ENCODE measurements at places on chromosomes 1 and 21. TPM values are rescaled to one million over a fixed set of nuclear protein-coding genes. Genes with fewer than 3 reads are reported as not detected.

Gene C1QA
- 0.91 TPM for total RNA-seq

Gene OR2M3
- total RNA-seq, result not detected

GRCh38 chr1:43994071-43994470, 2.7 kb downstream of the CCDC24 start:
- no peaks in the 10 kb centered on the region for H3K36me3 ChIP-seq
- H3K4me3 ChIP-seq, result no peak overlapping the region
- peaks cover 39% of the 10 kb centered on the region for H3K4me1 ChIP-seq
- H3K27me3 ChIP-seq, result no peaks in the 10 kb centered on the region
- H3K27ac ChIP-seq, result no peak overlapping the region
- no peak for DNase-seq

Gene PLCH2
- total RNA-seq, result 2.0 TPM

Gene CD48
- 0.20 TPM for total RNA-seq

- H3K4me1 ChIP-seq, result no peaks in the 10 kb centered on the region
- H3K36me3 ChIP-seq, result no peaks in the 10 kb centered on the region
- H3K27ac ChIP-seq, result no peak overlapping the region
- no peak for DNase-seq
- H3K4me3 ChIP-seq, result no peak overlapping the region
- H3K27me3 ChIP-seq, result no peaks in the 10 kb centered on the region
These were observed 1015.4 kb downstream of the AMY1C start for GRCh38 chr1:104765085-104765484.

- no peaks in the 10 kb centered on the region for H3K27me3 ChIP-seq
- no peak overlapping the region for H3K4me3 ChIP-seq
- DNase-seq, result peak; percentile 38
- H3K27ac ChIP-seq, result no peak overlapping the region
- H3K4me1 ChIP-seq, result peaks cover 20% of the 10 kb centered on the region
- no peaks in the 10 kb centered on the region for H3K36me3 ChIP-seq
These were observed 163.4 kb upstream of the USP24 start for GRCh38 chr1:55378582-55378981.

GRCh38 chr1:69494221-69494620, 73.5 kb upstream of the LRRC7 start:
- H3K27ac ChIP-seq, result no peak overlapping the region
- H3K4me3 ChIP-seq, result no peak overlapping the region
- no peak for DNase-seq
- peaks cover 5% of the 10 kb centered on the region for H3K27me3 ChIP-seq

DNA sequence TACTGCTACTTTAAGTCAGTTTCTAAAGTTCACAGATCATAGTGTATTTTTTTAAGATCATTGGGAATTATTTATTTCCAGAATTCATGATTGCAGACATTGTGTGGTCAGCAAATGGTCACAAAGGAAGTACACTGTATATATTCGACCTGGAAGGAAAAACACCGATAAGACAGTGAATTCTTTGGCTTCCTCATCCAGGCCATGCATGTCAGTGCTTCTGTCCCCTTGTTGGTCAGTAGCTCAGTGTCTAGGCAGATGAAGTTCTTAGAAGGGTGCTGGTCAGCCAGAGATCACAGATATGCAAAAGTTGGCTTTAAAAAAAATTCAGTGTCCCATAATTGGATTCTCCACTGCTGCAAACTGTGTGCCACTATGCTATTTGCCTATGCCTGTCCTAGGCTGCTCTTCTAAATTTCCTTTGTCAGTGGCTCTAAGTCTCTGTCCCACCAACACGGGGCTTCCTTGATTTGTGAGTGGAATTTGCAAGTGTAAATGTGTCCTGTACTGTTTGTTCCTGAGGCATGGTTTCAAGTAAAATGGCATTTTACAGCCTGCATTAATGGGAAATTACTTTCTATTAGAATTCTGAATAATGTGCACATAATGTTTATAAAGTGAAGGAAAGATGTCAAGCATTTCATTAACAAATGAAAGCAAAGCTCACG, 12.0 kb upstream of the VAMP4 start:
- H3K27ac ChIP-seq, result no peak overlapping the region
- H3K4me3 ChIP-seq, result no peak overlapping the region
- no peaks in the 10 kb centered on the region for H3K4me1 ChIP-seq
- no peaks in the 10 kb centered on the region for H3K36me3 ChIP-seq
- DNase-seq, result no peak

Gene ACTL8
- total RNA-seq, result 0.69 TPM

Gene ACTN2
- total RNA-seq, result 0.20 TPM

DNA sequence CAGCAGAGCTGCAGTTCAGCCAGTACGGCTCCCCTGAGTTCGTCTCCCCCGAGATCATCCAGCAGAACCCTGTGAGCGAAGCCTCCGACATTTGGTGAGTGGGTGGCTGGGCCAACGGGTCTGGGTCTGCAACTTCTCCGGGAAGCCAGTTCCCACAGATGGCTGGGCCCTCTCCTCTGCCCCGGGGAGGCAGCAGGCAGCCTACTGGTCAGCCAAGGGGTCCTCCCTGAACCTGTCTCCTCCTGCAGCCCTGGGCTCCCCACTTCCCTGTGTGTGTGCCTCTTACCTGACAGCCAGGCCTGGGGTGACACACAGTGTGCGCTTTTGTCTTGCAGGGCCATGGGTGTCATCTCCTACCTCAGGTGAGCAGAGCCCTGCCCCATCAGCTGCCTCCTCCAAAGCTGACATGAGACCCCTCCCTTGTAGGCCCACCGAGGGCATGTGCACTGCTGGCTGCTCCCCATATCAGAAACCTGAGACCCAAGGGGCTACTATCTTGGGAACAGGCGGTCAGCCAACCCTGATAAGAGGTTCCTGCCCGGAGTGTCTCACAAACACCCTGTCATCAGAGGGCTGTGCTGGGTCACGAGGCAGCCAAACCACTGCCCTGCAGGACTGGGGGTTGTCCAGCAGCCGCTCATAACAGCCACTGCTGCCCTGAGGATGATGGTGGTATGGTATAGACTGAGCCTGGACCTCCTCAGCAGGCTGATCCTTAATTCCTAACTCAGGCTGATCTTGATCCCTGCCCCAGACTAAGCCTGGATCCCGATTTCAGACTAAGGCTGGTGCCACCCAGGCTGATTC, 37.6 kb downstream of the TRIM11 start:
- H3K4me3 ChIP-seq, result no peak overlapping the region
- H3K27ac ChIP-seq, result no peak overlapping the region
- peaks cover 33% of the 10 kb centered on the region for H3K4me1 ChIP-seq
- H3K27me3 ChIP-seq, result no peaks in the 10 kb centered on the region
- no peaks in the 10 kb centered on the region for H3K36me3 ChIP-seq

GRCh38 chr1:83561346-83561745, 437.6 kb downstream of the TTLL7 start:
- H3K27me3 ChIP-seq, result no peaks in the 10 kb centered on the region
- H3K36me3 ChIP-seq, result no peaks in the 10 kb centered on the region
- H3K4me1 ChIP-seq, result no peaks in the 10 kb centered on the region
- H3K27ac ChIP-seq, result no peak overlapping the region

Gene ZNHIT6
- 18.4 TPM for total RNA-seq

Gene BARHL2
- total RNA-seq, result not detected

Gene PCSK9
- total RNA-seq, result 39.6 TPM

Gene TSPEAR
- not detected for total RNA-seq

GRCh38 chr1:66288048-66288447, 245.9 kb upstream of the SGIP1 start:
- no peaks in the 10 kb centered on the region for H3K27me3 ChIP-seq
- H3K4me1 ChIP-seq, result peaks cover 33% of the 10 kb centered on the region
- H3K27ac ChIP-seq, result no peak overlapping the region
- DNase-seq, result no peak

Gene SEC22B
- 14.2 TPM for total RNA-seq

Gene KCNA3
- 0.07 TPM for total RNA-seq

DNA sequence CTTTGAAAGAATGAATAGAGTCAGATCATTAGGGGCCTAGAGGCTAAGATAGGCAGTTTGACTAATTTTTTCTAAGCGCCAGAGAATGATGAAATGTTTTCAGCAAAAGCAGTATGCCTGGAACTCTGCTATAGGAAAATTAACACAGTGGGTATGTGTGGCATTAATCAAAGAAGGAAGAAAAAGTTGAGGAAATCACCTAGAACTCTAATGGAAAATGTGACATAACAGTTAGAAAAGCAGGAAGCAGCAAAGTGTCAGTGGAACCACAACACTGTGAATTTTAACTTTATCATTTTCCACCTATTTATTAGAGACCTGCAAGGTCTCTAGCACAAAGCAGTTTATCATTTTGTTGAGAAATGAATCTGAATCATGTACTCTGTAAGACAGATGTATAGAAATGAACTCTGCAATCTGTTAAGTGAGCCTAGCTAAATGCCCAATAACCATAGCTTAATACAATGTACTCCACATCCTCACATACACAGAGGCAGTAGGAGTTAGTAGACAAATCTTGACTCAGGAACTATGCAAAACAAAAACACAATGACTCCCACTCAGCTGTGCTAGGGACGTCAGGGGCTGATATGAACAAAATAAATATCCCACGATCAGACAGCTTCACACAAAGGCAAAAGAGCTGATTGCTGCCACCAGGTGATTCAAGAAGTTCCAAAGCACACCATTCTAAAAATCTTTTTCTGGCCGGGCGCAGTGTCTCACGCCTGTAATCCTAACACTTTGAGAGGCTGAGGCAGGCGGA, 500.7 kb upstream of the NFIA start:
- no peaks in the 10 kb centered on the region for H3K27me3 ChIP-seq
- no peaks in the 10 kb centered on the region for H3K36me3 ChIP-seq
- DNase-seq, result no peak
- H3K4me1 ChIP-seq, result no peaks in the 10 kb centered on the region
- H3K27ac ChIP-seq, result no peak overlapping the region

DNA sequence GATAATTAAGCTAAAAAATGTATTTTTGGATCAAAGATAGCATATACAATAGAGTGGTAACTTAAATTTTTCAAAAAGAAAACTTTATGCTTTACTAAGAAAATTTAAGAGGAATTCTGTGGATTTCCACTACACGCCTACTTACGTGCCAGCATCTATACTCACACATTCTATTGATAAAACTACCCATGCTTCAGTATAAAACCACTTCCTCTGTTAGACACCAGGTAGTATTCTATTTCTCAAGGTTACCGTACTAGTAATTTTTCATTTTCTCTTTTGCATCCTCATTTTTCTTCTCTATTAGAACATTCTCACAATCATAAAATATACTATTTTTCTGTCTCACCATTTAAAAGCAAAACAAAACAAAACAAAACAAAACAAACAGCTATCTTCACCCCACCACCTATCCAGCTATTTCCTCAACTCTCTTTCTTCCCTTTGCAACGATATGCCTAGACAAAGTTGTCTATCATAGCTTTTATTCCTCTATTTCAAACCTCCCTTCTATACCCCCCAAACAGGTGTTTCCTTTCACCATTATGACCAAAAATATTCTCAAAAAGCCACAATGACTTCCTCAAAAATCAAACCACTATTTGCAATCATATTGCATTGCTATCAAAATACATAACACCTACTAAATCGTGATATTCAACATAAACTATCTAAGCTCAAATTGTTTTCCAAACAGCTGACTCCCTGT, 1652.0 kb downstream of the MRPL39 start:
- H3K4me1 ChIP-seq, result no peaks in the 10 kb centered on the region
- no peak overlapping the region for H3K27ac ChIP-seq
- H3K4me3 ChIP-seq, result no peak overlapping the region
- no peak for DNase-seq

Gene LMOD1
- 0.12 TPM for total RNA-seq

DNA sequence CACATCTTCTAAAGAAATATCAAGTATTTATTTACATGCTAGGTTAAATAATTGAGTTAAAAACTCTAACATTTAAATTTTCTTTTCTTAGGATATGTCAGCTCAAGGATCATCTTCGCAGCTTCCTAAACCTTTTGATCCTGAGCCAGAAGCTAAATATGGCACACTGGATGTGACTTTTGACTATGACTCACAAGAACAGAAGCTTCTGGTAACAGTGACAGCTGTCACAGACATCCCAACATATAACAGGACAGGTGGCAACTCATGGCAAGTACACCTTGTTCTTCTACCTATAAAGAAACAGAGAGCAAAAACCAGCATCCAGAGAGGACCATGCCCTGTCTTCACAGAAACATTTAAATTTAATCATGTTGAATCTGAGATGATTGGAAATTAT, 132.7 kb upstream of the SERTAD4 start:
- no peak overlapping the region for H3K4me3 ChIP-seq
- peaks cover 52% of the 10 kb centered on the region for H3K27me3 ChIP-seq
- H3K36me3 ChIP-seq, result no peaks in the 10 kb centered on the region
- no peak overlapping the region for H3K27ac ChIP-seq

Gene OR2T11
- total RNA-seq, result not detected

DNA sequence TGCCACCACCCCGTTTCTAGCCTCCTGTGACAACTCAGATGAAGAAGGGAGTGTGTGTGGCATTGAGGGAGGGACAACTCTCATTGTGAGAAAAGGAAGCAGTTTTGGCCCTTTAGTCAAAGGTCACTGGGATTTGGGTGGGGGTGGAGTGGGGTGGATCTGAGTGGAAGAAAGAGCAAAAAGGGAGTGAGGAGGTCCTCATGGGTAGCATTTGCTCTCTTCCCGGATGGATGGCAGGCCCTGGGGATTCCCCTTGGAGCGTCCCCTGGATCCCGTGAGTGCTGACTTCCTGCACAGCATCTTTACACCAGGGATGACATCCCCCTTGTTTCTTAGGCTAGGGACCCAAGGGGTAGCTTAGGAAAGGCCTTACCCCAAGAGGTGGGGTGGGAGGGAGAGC, 460 bp downstream of the SERPINC1 start:
- H3K4me1 ChIP-seq, result no peaks in the 10 kb centered on the region
- no peak for DNase-seq
- no peak overlapping the region for H3K27ac ChIP-seq
- H3K27me3 ChIP-seq, result no peaks in the 10 kb centered on the region

GRCh38 chr1:162991444-162991843, 77.7 kb upstream of the RGS4 start:
- no peaks in the 10 kb centered on the region for H3K36me3 ChIP-seq
- no peak overlapping the region for H3K4me3 ChIP-seq

- peak; percentile 21 for DNase-seq
- no peaks in the 10 kb centered on the region for H3K36me3 ChIP-seq
- no peak overlapping the region for H3K27ac ChIP-seq
- peak overlapping the region; percentile 8 for H3K4me3 ChIP-seq
These were observed 78.6 kb downstream of the KCNN3 start for GRCh38 chr1:154791292-154792166.

DNA sequence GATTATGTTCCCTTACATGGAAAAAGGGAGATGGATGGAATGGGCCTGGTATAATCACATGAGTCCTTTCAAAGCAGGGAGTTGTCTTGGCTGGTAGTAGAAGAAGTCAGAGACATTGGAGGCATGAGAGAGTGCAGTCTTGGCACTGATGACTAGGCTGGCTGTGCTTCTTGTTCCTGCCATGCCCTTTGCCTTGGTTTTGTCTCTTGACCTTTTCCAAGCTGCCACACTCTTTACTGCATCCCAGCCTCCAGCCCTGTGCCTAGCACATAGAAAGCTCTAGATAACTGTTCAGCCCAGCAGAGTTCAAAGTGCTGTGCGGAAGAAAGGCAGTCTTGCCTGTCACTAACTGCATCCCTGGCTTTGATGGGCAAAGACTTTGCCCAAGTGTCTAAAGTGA, 412.6 kb downstream of the PRDM2 start:
- H3K27me3 ChIP-seq, result peaks cover 7% of the 10 kb centered on the region
- H3K36me3 ChIP-seq, result no peaks in the 10 kb centered on the region
- no peak overlapping the region for H3K27ac ChIP-seq

All from HCT116 (cell line).